ENCODE measurements at places on chromosomes 12 and 14.

DNA sequence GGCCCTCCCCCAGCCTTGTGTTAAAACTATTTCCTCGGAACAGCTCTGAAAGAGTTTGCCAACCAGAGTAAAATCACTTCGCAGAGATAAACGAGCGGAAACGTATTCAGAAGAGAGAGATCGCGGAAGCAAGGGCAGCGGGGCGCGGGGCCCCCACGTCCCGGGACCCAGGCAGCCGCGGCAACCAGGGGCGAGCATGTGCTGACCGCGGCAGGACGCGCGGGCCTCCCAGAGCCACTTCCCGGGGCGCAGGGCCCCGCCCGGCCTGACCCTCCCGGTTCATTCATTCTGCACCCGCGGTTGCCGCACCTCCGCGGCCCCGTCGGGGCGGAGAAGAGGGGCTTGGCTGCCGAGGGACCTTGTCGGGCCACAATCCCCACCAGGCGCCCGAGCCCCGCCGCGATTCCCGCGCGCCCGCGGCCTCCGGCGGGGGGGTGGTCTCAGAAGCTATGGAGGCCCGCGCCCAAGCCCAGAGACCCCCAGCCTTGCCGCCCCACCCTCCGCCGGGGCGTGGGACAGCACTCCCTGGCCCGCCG lies 598 bp downstream of the UBE2N start:
- DNase-seq = peak; percentile 39

- DNase-seq = no peak
Observed at GRCh38 chr12:54980341-54980740, 4.2 kb downstream of the TESPA1 start.

DNA sequence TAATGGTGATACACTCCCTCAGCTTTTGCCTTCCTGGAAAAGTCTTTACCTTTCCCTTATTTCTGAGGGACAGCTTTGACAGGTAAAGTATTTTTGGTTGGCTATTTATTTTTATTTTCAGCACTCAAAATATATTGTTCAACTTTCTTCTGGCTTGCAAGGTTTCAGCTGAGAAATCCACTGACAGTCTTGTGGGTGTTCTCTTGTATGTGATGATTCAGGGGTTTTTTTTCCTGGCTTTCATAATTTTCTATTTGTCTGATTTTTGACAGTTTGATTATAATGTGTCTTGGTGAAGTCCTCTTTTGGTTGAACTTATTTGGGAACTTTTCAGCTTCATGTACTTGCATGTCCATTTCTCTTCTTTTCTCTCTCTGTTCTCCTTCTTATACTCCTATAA lies 73.7 kb upstream of the OTOGL start:
- DNase-seq = no peak

- no peak for DNase-seq
Observed at GRCh38 chr14:54489318-54489683, 521 bp upstream of the GMFB start.

DNA sequence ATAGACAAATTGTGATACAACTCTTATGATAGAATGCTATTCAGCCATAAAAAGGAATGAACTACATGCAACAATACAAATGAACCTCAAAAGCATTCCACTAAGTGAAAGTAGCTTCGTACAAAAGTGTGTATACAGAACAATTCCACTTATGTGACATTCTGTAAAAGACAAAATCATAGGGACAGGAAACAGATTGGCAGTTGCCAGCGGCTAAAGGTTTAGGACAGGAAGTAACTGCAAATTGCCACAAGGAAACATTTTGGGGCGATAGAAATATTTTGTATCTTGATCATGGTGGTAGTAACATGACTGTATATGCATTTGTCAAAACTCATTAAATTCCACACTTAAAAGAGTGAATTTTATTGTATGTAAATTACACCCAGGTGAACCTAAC lies 113.4 kb downstream of the CAPZA3 start:
- no peak for DNase-seq

GRCh38 chr14:24659916-24660570 lies 26.1 kb upstream of the GZMB start:
- no peak for DNase-seq

- DNase-seq = no peak
Observed at GRCh38 chr12:105289114-105289904, 41.2 kb upstream of the C12orf75 start.

DNA sequence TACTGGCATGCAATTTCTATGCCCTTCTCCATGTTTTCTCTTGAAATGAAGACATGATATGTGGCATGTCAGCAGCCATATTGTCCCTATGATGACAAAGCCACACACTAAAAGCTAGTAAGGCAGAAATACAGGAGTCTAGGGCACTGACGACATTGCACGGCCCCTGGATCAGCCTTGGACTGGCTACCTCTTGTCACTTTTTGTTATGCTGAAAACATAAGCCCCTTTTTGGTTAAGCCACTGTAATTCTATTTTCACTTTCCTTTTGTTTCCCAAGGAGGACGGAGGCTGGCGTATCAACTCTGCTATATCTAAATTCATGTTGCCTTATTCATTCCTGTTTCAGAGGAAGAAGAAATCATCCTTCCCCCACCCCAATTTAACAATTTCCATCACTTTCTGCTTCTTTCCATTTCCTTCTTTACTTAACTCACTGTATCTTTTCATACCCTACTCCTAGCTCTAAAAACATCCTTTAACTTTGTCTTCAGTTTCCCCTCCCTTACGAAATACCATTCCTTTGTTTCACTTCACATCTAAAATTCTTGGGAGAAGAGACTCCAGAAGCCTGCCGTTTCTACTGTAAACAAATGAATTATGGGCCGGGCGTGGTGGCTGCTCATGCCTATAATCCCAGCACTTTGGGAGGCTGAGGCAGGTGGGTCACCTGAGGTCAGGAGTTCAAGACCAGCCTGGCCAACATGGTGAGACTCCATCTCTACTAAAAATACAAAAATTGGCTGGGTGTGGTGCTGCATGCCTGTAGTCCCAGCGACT lies 364.1 kb downstream of the PCNX1 start:
- DNase-seq = no peak

GRCh38 chr12:31207799-31208465 lies 118.0 kb downstream of the SINHCAF start:
- no peak for DNase-seq

DNA sequence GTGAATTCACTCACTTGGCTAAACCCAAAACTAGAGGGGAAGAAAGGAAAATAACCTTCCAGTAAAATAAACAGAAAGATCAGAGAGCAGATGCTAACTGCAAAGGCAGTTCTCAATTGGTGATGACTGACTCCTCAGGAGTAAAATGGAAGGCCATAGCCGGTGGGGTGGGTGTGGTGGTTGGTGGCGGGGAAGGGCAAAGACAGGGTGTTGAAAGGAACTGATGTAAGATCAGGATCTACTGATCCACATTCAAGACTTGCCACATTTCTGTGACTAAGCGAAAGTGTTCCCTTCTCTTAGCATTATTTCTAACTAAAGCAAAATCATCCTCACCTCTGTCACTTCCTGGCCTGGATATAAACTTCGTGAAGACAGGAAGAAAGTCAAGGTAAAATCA lies 26.3 kb upstream of the TC2N start:
- no peak for DNase-seq

DNA sequence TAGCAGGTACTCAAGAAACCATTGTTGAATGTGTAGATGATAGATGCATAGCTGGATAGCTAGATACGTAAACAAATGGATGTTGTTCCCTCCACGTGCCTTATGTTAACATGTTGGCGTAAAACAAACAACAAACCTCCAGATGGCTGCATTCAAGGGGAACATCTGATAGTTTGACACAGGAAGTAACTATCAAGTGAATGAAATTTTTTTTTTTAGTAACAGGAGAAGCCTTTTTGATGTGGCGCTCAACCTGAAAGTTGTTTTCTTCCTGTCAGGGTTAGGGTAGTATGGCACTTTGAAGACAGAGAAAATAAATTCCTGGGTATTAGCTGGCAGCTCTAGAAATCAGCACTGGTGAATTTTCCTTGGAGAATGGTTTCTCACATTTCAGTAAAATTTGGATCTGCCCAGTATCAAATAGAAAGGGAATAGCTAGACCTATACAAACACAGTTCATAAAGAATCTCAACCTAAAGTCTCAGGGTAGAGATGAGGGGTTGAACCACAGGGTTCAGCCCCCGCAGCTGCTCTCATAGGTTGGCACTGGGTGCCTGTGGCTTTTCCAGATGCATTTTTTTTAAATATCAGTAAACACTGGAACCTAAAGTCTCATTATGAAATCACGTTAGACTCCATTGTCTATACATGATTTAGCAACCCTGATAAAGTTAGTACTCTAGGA lies 18.8 kb upstream of the RAP1B start:
- DNase-seq = no peak

GRCh38 chr12:22034709-22035506 lies 11.1 kb upstream of the CMAS start:
- no peak for DNase-seq

DNA sequence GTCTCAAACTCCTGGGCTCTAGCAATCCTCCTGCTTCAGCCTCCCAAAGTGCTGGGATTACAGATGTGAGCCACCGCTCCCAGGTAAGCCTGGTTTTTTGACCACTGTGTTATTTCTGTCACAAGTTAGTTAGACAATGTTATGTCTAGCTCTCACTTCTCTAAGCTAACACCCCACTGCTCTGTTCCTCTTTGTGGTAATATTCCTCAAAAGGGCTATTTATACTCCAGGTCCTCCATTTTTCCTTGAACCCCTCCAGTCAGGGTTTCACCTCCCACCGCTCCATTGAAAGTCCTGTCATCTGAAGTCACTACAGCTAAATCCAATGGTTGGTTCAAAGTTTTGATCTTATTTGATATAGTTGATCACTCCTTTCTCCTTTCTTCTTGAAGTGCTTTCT lies 5.1 kb downstream of the IRAK3 start:
- no peak for DNase-seq

DNA sequence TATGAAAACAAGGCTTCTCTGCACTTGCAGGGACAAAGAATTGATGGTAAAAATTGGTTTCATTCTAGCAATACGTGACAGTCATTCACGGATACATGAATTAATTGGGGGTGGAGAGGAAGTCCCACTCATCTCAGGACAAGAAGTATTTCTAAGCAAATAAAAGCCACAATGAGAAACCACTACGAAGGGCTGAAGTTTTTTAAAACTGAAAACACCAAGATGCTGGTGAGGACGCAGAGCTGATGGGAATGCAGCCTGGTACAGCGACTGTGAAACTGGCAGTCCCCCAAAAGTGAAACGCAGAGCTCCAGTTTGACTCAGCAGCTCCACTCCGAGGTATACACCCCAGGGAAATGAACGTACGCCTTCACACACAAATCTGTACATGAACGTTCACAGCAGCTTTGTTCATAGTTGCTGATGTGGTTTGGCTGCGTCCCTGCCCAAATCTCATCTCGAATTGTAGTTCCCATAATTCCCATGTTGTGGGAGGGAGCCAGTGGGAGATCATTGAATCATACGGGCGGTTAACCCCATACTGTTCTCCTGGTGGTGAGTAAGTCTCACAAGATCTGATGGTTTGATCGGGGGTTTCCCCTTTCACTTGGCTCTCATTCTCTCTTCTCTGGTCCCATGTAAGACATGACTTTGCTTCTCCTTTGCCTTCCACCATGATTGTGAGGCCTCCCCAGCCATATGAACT lies 89.0 kb downstream of the SCARB1 start:
- no peak for DNase-seq

GRCh38 chr12:93425736-93426411 lies 15.9 kb downstream of the UBE2N start:
- no peak for DNase-seq

DNA sequence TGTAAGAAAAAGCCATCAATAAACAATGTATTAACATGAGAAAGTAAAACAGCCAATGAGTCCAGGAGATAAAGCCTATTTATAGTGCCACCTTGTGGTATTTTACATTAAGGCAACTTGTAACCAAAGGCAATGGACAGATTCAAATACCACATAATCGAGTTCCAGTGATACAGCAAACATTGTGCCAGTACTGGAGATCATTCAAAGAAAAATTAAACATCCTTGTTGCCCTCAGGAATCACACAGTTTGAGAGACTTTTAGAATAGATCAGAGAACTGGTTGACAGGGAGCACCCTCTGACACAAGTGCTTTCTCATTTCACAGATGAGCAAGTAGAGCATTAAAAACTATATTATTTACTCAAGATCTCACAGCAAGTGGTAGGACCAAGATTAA lies 98.1 kb downstream of the DDHD1 start:
- DNase-seq = peak; percentile 47

GRCh38 chr12:50039151-50039835 lies 14.0 kb upstream of the RACGAP1 start:
- DNase-seq = peak; percentile 87

DNA sequence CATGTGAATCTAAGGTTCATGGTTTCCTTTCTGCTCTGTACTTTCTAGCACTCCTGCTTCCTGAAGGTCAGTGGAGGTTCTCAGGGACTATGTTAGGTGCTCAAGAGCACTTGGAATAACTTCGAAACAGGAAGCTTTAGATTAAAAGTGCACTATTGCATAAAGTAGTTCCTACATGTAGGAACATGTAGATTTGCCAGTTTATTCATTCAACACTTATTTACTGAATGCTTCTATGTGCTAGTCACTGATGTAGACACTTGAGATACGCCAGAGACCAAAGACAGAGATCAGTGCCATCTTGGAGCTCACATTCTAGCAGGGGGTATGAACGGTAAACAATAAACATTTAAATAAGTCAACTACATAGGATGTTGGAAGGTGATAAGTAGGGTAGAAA lies 87.7 kb downstream of the DHRS2 start:
- no peak for DNase-seq

DNA sequence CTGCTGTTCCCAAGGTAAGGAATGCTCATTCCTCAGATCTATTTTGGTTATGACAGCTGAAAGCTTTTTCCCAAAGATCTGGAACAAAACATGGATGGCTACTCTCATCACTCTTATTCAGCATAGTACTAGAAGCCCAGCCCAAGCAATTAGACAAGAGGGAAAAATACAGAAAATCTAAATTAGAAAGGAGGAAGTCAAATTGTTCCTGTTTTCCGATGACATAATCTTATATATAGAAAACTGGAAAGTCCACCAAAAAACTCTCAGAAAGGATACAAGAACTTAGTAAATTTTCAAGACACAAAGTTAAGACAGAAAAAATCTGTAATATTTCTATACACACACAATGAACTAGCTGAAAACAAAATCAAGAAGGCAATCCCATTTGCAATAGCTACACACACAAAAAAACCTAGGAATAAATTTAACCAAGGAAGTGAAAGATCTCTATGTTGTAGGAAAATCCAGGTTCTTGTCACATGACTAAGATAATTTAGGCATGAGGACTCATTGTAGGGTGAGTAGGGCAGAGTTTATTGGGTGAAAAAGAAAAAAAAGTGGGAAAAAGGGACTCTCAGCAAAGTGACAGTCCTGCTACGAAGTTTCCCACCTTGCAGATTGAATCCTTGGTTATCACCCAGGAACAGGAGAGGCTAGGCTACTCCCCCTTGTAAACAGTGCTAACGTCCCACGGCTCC lies 28.6 kb upstream of the KLRB1 start:
- DNase-seq = no peak

DNA sequence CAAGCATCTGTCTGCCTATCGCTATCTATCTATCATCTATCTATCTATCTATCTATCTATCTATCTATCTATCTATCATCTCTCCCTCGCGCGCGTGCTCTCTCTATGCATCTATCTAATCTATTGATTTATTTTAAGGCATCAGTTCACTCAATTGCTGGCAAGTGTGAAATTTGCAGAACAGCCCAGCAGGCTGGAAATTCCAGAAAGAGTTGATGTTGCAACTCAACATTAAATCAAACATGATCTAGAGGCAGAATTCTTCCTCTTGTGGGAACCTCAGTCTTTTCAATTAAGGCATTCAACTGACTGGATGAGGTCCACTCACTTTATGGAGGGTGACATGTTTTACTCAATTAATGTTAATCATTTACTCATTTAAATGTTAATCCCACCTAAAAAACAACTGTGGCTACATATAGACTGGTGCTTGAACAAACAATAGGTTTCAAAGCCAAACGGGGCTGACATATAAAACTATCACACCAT lies 1210.8 kb downstream of the GALC start:
- no peak for DNase-seq

GRCh38 chr14:55092341-55092740 lies 36.7 kb upstream of the LGALS3 start:
- no peak for DNase-seq
